ENCODE measurements at places on chromosomes 5 and 9.

- no peak for DNase-seq
Observed at GRCh38 chr9:8725635-8726034, 926.1 kb upstream of the DMAC1 start.

- DNase-seq, result no peak
Observed at GRCh38 chr5:74020503-74020902, 394.5 kb downstream of the ARHGEF28 start.

DNA sequence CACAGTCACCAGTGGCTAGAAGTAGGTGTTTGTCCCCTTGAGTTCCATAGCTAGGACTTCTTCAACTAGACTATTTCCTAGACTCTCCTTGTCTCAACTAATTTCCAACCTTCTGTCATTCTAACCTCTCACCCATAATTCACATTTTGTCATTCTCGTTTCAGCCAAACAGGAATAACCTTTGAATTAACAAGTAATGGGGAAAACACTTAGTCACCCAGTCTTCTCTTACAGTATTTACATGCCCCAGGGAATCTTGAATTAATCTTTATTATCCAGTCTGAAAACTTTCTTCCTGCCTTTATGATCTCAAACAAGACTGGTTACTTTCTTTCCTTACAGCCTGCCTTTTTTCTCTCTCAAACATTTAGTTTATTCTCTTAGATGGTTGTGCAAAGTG lies 63.3 kb upstream of the RUSC2 start:
- DNase-seq, result no peak

GRCh38 chr5:129094087-129094923 lies at the start of gene ISOC1:
Gene ISOC1, plus strand, starts transcription at chr5:129094749. Its CDS starts 18 bp downstream, at chr5:129094767.
- peak; percentile 96 for DNase-seq

DNA sequence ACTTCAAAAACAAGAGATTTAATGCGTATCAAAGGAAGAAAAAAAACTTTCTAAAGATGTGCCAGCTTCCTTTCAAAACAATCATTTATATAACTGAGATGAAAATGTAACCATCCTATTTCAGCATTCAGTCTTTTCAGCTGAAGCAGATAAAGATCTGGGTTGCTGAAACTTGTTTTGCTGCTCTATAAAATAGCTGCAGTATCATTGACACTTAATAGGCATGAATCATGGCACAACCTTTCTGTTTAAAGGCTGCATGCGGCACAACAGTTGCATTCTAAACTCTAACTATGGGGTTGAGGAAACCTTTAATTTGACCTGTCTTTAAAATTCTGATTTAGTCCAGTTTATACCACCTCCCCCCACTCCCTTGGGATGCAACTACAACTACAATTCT lies 196.7 kb downstream of the MPDZ start:
- no peak for DNase-seq

DNA sequence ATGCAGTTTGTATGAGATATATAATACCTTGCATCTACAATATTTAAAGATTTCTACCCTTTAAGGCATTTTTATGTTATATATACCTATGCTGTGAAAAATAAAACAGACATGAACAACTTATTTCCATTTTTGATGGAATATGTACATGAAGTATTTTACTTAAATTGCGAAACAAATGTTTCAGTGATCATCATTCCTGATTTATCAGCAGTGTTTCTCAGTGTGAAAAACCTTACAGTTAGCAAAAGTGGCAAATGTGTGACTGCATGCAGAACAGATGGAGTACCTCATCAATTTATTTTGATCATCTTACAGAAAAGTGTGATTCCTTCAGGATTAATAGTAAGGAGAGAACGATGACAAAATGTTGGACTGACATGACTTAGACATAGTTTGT lies 43.1 kb downstream of the PRR16 start:
- no peak for DNase-seq

DNA sequence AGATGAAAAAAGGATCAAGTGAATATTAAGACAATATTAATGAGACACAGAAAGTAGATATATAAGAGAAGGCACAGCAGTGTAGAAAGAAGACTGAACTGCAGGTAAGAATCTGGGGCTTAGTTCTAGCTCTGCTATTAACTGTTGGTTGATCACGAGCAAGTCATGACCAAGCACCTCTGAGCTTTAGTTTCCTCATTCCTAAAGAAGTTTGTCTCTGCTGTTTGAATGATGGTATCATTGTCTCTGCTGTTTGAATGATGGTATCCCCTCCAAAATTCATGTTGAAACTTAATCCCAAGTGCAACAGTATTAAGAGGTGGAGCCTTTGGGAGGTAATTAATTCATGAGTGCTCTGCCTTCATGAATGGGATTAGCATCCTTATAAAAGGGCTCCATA lies 2.5 kb upstream of the NME5 start:
- no peak for DNase-seq

DNA sequence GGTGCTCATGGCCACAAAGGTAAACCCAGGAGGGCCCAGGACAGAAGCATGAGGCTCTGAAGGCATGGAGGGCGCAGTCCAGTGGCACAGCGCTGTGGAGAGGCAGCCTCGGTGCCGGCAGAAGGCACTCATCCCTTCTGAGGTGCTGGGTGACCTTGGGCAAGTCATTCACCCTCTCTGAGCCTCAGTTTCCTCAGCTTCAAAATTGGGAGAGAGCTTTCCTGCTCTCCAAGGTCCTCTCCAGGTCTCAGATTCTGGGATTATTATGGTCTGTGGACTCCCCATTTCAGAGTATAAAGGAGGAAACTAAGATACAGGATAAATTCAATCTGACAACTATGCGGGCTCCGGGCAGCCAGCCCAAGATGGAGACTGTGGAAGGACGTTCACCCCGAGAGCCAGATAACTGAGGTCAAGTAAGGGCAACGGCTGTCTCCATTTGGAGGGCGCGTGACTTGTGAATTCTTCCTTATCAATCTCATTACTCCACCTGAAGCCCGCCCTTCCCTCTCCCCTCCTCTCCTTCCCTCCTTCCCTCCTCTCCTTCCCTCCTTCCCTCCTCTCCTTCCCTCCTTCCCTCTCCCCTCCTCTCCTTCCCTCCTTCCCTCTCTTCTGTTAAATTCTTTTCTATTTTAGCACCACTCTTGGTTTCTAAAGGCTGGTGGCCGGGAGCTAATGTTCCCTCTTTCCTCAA lies 58.1 kb downstream of the LRSAM1 start:
- DNase-seq, result no peak

GRCh38 chr5:82862261-82862660 lies 214.9 kb downstream of the TMEM167A start:
- DNase-seq, result no peak

DNA sequence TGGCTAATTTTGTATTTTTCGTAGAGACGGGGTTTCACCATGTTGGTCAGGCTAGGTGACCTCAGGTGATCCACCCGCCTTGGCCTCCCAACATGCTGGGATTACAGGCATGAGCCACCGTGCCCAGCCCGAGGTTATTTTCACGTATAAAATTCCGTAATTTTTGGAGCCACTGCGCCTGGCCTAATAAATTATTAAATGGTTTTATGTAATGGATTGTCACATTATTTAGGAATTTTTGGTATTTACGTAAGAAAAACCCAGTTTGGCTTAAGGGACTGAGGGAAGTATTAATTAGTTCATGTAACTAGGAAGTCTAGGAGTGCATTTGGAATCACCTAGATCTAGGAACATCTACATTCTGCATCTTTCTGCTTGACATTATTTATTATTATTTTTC lies 8.3 kb downstream of the GLE1 start:
- DNase-seq, result no peak

DNA sequence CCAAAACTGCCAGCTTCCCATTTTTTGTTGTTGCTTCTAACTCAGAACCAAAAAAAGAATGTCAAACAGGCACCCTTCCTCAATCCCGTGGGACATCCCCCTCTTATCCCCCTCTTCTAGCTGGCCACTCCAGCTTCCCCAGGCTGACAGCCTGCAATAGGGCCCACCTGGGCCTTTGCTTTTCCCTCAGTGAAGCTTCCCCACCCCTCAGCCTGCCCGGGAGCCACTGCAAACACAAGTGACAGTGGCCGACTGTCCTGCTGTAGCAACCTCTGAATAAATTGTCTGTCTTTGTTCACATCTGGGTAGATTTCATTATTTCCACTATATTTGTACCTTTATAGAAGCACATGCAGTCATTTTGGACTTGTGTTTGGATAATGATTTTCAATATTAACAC lies 245.3 kb downstream of the GADD45G start:
- no peak for DNase-seq

DNA sequence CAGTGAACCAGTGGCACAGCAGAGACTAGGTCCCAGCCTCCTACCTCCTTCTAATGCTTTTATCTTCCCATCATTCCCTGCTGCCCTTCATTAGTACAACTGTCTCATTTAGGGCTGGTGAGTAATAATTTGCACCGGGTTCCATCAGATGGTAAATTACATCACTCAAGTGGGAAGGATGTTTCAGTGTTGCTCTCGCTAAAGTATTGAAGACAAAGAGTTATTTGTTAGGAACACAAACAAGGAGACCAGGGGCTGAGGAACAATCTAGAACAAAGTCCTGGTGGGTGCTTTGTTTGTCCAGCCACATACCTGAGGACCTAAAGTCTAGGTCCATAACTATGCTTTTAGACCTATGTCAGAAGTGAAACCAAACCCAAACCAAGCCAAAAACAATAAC lies 52.4 kb downstream of the SEC61B start:
- no peak for DNase-seq

- no peak for DNase-seq
Observed at GRCh38 chr5:10655161-10655971, 91.5 kb downstream of the ANKRD33B start.
